ENCODE measurements at places on chromosomes 6 and 20.

- no peak for DNase-seq
Observed at GRCh38 chr6:137975188-137975940, 108.3 kb downstream of the TNFAIP3 start.

GRCh38 chr20:63461104-63461763, 11.2 kb downstream of the KCNQ2 start:
- DNase-seq, result no peak

GRCh38 chr6:20921578-20921977, 387.3 kb downstream of the CDKAL1 start:
- no peak for DNase-seq

GRCh38 chr6:99282479-99283062, 66.9 kb downstream of the FAXC start:
- DNase-seq, result no peak

- DNase-seq, result peak; percentile 41
Observed at GRCh38 chr20:14142171-14142570, 146.9 kb downstream of the MACROD2 start.

DNA sequence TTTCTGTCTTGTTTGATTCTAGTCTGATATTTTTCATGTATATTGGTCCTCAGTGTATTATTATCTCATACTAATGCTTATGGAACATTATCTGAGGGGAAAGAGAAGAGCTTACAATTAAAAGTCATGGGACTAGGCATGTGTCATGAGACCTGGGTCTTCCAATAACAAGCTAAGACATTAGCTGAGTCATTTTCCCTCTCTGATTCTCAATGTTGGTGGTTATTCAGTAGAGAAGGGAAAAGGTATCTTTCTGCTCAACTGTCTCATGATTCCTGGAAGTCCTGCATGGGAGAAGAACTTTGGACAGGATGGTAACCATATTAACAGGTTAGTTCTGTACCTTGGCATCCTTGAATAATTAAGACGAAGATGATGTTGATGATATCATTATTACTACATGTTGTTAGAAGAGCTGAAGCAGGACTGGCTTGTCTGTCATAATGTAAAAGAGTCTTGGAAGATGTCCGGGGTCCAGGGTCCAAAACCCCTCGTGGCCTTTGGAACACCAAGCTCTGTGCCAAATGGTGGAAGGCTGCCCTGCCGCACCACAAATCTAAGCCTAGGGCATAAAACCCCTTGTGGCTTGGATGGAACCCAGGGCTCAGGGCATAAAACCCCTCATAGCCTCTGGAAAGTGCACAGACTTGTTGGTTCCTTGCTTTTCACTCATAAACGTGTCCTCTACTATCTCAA, 19.1 kb downstream of the TRIM38 start:
- DNase-seq, result no peak
